ENCODE measurements at places on chromosomes 4 and X. TPM values are rescaled to one million over a fixed set of nuclear protein-coding genes. Genes with fewer than 3 reads are reported as not detected.

FAM184B gene
- total RNA-seq = 1.7 TPM

BBS7 gene
- total RNA-seq = 46.6 TPM

SYNPO2 gene
- total RNA-seq = 24.2 TPM

MSMO1 gene
- total RNA-seq = 74.3 TPM

MAGEA1 gene
- not detected for total RNA-seq

CHRNA9 gene
- not detected for total RNA-seq

MAPK10 gene
- total RNA-seq = 452 TPM

TMPRSS11B gene
- not detected for total RNA-seq

NIPAL1 gene
- 0.60 TPM for total RNA-seq

SPP1 gene
- 672 TPM for total RNA-seq

Data from dorsolateral prefrontal cortex (tissue), 122 donors.